Urinary bladder (tissue), 4 donors: ENCODE measurements at places on chromosomes 11 and 22. TPM values are rescaled to one million over a fixed set of nuclear protein-coding genes. Genes with fewer than 3 reads are reported as not detected.

- DNase-seq, result no peak
Measured at GRCh38 chr11:114876234-114876633, 197.9 kb downstream of the NXPE2 start.

DNA sequence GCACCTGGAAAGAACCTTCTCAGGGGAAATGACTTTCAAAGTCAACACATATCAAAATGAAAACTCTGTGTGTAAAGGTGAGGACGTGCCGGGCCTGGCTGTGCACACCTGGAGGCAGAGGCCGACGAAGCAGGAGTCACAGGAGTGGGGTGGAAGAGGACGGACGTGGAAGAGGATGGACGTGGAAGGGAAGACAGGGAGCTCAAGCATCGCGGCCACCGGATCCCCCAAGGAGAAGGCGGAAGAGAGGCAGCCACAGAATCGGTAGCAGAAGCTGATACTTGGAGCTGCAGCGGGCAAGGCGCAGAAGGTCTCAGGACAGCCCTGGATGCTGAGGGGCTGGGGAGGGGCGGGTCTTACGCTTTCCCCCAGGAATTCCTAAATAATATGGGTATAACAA, 519.8 kb downstream of the BRD1 start:
- no peak for DNase-seq

DNA sequence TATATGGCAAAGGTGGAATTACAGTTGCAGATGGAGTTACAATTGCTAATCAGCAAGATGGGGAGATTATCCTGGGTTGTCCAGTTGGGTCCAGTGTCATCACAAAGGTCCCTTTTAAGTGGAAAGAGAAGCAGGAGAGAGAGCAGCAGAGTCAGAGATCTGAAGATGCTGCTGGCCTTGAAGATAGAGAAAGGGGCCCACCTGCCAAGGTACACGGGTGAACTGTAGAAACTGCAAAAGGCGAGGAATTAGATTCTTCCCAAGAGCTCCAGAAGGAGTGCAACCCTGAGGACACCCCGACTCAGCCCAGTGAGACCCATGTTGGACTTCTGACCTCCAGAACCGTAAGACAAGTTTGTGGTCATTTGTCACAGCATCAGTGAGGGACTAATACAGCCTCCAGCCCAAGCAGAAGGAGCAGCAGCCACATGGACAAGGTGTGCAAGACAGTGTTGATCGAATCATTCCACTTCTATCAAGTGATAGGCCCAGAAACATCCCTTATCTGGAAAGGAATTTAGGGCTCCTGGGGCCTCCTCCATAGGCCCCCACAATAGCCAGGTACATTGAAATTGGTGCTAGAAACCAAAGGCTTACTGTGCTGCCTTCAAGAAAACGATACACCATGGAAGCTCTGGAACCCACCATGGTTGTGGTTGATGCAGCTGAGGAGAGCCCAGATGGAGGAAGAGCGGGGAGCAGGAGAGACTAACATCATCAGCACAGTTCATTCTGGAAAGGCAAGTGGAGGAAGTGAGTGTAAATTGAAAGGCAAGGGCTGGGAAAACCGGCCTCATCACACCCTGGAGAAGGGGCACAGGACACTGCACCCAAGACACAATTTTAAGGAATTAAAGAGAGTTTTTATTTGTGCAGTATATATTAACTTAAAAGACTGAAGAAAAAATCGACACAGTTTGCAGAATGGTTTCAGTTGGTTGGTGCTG, 23.3 kb downstream of the SNAP29 start:
- no peak for DNase-seq

Gene ELMOD1
- total RNA-seq, result 1.6 TPM

DNA sequence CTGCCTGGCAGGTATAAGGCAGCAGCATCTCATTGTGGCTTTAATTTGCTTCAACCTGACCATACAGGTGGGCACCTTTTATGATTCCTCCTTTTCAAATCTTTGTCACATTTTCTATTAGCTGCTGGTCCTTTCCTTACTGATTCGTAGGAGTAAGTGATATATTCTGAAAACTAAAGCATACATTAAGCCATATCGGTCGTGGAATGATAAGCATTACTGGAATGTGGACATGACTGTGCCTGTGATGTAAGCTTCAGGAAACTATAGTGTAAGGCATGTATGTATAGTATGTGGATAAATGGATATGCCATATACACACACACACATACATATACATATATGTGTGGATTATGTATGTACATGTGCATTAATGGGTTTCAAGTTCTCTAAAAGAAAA, 20.8 kb downstream of the YPEL1 start:
- DNase-seq, result no peak

DNA sequence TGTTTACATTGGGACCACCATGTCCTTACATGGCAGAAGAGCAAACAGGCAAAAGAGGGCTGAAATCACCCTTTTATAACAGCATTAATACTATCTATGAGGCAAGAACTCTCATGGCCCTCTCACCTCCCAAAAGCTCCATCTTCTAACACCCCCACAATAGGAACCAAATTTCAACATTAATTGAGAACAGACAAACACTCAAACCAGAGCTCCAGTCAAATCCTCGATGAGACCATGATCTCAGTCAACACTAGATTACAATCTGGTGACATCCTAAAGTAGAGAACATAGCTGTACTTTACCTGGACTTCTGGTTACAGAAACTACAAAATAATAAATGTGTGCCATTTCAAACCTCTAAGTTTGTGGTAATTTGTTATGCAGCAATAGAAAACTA, 25.1 kb downstream of the OR2AG2 start:
- DNase-seq, result no peak

Gene TBX10
- total RNA-seq, result not detected

DNA sequence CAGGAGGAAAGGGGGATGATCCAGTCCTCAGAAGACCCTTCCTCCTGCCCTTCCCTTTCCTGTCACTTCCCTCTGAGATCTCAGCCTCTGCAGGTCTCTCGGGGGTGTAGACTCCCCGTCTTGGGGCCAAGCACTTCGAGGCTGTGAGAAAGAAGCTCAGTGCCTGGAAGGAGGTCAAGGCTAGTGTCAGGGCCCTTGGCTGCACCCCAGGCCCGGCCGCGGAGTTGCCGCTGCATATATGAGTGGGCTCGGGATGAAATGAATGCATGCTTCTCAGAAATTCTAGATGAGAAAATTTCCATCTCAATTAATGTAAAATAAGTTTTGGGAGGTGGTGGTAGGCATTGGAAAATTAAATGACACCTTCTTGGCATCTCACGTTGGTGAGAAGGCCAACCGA, 1313.7 kb downstream of the BRD1 start:
- no peak for DNase-seq

- DNase-seq, result no peak
Measured at GRCh38 chr11:114102993-114103896, 43.7 kb downstream of the ZBTB16 start.

Gene TSPAN32
- total RNA-seq, result 1.9 TPM

DNA sequence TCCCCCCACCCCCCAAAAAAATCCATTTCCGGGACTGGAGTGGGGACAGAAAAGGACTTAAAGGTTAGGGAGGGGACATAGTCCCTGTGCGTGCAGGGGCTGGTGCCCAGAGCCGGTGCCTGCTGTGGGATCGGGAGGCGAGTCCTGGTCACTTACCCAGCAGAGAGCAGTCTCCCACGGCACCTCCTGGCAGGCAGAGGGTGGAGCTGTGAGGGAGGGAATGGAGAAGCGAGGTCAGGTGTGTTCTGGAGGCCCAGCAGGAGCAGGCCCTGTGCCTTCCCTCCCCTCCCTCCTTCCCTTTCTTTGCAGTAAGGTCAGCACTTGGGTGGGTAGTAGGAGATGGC, 28.4 kb downstream of the SHANK3 start:
- DNase-seq, result no peak
